ENCODE measurements at places on chromosomes 11 and 22.
A peak's percentile ranks its signal among the peaks of the same experiment; 100 is the strongest.

DNA sequence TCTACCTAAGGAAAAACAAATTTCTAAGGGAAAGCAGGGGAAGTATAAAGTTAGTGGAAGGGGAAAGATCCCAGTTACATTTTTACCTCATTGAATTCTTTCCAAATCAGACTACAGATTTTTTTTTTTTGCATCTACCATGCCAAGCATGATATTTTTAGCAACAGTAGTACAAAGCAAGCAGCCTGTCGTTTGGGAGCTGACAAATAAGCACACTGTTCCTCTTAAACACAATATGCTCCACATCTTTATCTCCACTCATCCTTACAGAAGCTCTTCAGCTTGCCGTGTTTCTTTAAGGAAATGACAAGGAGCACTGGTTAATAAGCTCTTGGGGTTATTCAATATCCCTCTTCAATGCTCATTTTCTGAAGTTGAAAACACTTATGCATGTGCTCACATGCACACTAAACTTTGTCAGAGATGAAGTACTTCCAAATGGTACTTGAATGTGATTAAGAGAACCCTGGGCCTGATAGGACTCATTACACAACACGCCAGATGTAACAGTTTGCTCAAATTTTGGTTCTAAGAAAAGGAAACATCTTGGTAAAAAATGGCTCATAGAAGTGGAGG is 53.8 kb downstream of the PAX6 start:
- no peak for DNase-seq

DNA sequence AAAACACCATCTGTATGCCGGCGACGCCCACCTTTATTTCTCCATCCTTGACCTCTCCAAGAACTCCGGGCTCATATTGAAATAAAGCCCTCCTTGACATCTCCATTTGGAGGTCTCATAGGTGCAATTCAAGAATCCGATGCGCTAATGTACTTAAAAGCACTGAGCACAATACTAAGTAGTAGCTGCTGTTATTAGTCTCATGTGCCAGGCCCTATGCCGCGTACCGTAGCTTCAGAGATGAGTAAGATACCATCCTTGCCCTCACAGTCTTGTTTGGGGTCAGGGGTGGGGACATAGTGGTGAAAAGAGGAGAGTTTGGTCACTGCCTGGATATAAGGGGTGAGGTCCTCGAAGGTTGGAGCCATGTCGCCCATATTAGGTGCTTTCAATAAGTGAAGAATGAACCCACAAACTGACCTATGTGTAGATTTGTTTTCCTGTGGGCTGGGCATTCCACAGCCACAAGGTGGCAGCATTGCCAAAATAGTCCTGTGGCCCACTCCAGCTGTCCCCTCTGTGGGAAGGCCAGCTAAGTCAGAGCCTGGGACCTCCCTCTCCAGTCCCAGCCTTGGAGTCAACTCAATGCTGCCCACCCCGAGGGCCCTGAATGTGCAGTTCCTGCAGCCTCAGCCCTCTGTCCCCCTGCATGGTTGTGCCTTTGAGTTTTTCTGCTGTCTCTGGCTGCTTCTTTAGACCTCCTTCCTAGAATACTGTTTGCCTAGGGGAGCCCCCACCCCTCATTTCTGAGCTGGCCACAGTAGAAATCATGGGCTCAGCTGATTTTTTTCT is 6.5 kb downstream of the DCPS start:
- peak; percentile 58 for DNase-seq

DNA sequence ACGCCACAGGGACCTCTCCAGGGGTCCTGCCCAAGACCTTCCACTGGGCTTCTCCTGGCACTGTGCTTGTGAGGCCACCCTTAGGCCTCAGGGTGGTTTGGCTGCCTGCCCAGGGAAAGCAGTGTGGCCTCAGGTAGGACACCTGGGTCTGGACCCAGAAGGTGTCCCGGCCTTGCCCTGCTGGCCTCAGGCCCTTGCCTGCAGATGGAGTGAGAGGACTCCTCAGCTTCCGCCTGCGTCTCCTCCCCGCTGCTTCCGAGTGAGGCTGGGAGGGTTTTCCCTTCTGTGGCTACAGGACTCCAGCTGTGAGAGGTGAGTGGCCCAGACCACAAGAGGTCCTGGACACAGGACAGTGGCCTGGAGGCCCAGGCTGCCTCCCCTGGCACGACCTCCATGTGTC is 60.4 kb downstream of the WNT7B start:
- no peak for DNase-seq

DNA sequence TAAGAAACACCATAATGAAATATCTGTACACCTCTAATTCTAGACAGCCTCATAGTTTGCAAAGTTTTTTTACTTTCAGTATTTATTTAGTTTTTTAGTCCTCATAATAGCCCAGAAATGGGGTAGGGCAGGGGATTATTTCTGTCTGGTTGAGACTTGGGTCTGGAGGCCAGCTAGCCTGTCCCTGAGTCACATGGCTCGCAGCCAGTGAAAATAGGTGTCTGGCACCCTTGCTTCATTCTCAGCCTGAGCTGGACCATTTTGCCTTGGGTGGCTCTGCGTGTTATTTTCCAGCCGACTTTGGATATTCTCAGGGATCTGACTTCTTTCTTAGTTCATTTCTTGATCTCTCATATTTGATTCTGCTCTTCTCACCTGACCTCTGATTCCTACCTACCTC is 123.9 kb upstream of the NARS2 start:
- DNase-seq: no peak

GRCh38 chr11:7844521-7844920 is 47.8 kb upstream of the OR5P2 start:
- no peak for DNase-seq

GRCh38 chr11:76653012-76653673 is 17.4 kb downstream of the LRRC32 start:
- no peak for DNase-seq

GRCh38 chr11:37689951-37690350 is 1091.9 kb upstream of the RAG2 start:
- no peak for DNase-seq

DNA sequence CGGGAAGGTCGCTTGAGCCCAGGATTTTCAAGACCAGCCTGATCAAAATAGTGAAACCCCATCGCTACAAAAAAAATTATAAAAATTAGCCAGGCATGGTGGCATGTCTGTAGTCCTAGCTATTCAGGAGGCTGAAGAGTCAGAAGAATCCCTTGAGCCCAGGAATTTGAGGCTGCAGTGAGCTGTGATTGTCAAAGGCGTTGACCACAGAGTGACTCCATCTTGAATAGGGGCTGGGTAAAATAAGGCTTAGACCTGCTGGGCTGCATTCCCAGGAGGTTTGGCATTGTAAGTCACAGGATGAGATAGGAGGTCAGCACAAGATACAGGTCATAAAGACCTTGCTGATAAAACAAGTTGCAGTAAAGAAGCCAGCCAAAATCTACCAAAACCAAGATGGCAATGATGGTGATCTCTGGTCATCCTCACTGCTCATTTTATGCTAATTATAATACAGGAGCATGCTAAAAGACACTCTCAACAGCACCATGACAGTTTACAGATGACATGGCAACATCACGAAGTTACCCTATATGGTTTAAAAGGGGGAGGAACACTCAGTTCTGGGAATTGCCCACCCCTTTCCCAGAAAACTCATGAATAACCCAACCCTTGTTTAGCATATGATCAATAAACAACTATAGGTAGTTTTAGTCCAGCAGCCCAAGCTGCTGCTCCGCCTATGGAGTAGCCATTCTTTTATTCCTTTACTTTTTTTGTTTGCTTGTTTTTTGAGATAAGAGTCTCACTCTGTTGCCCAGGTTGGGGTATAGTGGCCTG is 2.8 kb upstream of the RDX start:
- DNase-seq: no peak

DNA sequence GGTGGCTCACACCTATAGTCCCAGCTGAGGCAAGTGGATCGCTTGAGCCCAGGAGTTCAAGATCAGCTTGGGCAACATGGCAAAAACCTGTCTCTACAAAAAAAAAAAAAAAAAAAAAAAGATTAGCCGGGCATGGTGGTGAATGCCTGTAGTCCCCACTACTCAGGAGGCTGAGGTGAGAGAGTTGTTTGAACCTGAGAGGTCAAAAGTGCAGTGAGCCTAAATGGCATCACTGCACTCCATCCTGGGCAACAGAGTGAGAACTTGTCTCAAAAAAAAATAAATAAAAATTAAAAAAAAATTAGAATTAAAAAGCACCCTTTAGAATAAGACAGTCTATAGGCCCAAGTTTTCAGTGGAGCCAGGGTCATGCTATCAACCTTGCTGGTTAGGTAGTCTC is 95.5 kb downstream of the PDHX start:
- DNase-seq: no peak

GRCh38 chr11:120746836-120747609 is 235.5 kb downstream of the GRIK4 start:
- no peak for DNase-seq

- DNase-seq: no peak
These were observed 1428.6 kb downstream of the LRRC4C start for GRCh38 chr11:40030867-40031266.

- DNase-seq: no peak
These were observed 5.4 kb downstream of the PAX6 start for GRCh38 chr11:31805629-31806185.

- DNase-seq: no peak
These were observed 3.6 kb downstream of the CACNG2 start for GRCh38 chr22:36699915-36700314.

DNA sequence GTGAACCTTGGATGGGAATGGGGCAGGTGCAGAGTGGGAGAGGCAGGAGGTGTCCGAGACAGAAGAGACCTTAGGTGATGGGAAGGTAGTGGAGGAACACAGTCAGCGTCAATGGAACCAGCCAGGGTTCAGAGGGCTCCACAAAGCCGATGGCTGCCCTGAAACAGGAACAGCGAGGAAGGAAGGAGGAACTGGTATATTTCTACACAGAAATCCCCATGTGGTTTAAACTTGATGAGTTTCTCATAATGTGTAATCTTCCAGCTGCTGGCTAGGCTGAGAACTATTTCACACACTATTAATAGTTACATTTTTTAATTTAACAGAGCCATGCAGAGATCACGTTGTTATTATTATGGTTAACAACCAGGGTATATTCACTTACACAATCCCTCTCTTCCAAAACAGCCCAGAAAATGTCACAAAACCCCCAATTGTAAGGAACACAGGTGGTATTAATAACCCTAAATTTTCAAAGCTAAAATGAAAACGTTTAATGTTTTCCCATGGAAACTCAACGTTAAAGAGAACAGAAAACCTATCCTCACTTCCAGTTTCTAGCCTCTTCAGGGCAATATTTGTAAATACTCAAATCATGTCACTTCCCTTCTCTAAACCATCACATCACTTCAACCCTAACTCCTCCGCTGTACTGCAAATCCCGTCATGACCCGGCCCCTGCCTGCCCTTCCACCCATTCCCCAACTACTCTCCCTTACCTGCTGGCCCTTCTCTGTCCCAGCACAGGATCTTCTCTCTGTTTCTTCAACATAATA is 74.5 kb upstream of the ARFGAP3 start:
- peak; percentile 59 for DNase-seq

GRCh38 chr22:37146507-37147180 is 3.1 kb downstream of the IL2RB start:
- DNase-seq: no peak

GRCh38 chr11:117828611-117829368 is 4.2 kb upstream of the FXYD2 start:
- peak; percentile 73 for DNase-seq

- no peak for DNase-seq
These were observed 79.7 kb downstream of the MYO7A start for GRCh38 chr11:77207618-77208313.

DNA sequence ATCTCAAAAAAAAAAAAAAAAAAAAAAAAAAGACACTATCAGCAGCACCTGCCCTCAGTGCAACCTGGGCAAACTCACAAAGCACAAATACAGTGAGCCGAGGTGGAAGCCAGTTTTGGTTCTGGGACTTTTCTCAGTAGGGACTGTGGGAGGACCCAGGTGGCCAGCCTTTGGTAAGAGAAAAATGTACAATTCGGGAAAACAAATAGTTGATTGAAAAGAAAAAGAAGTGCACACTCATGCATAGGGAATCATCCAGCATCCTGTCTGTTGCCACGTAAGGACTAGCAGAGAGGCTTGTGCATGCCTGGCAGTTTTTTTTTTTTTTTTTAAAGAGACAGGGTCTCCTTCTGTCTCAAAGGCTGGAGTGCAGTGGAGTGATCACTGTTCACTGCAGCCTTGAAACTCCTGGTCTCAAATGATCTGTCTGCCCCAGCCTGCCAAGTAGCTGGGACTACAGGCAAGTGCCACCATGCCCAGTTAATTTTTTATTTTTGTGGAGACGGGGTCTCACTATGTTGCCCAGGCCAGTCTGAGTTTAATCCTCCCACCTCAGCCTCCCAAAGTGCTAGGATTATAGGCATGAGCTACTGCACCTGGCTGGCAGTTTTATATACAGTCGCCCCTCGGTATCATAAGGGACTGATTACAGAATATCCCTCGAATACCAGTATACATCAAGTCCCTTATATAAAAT is 36.7 kb downstream of the TPST2 start:
- DNase-seq: no peak

DNA sequence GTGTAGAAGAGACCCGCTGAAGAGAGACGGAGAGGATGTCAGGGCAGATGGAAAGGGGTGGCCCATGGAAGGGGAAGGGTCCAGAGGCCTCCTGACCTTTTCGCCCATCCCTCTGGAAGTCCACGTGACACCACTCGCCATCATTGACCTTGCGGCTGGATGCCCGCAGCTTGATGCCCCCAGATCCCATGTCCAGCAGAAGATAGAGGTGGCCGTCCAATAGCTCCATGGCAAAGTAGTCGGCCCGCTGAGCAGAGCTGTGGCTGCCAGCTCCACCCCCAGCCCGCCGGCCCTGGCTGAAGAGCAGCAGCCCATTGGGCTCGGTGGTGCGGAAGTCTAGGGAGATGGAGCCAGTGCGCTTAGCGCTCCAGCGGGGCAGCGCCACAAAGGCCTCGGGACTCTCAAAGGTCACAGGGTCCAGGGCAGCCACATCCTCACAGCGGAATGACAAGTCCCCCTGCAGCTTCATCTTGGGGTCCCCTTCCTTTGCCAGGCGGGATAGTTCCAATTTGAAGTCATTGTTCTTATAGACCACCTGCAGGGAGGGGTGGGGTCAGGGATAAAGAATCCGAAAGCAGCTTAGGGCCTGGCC is 55.7 kb downstream of the NRXN2 start:
- no peak for DNase-seq

DNA sequence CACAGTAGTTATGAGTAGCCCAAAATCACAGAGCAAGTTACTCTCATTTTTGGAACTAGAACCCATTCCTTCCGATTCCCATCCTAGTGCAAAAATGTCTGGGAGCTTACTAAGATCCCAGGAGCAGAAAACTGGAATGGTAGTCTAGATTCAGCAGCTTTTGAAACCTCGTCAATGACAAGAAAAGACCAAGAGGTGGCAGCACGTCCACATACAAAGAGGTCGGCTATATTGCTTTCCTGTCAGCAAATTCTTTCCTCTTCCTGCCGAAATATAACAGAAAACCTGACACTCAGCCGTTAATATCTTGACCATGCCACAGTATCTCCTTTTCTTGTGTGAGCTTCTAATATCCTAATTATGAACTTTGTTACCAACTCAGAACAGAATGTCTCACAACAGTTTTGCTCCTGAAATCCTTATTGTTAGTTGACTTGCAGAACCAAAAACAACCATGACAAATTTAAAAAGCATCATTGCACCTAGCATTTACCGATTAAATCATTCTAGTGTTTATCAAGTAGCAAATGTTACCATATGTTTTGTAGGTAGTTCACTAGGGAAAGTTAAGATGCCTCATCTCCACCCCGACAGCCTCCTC is 92.8 kb upstream of the OR9G4 start:
- DNase-seq: no peak

Data from CD4-positive, alpha-beta T cell treated with Interleukin-1 beta for 1 hour (primary cell).